Parietal lobe (tissue), 2 donors: ENCODE measurements at places on chromosomes 13 and 19. TPM values are rescaled to one million over a fixed set of nuclear protein-coding genes. Genes with fewer than 3 reads are reported as not detected.

Gene LSM4
- 53.5 TPM for total RNA-seq

Gene CDC34
- total RNA-seq = 41.6 TPM

Gene NLRP11
- not detected for total RNA-seq

Gene CNFN
- not detected for total RNA-seq

Gene ZNF581
- 10.3 TPM for total RNA-seq

Gene ZNF93
- 33.2 TPM for total RNA-seq

Gene ZNF98
- 4.7 TPM for total RNA-seq

Gene PIN1
- 67.0 TPM for total RNA-seq

Gene ZNF562
- 85.1 TPM for total RNA-seq

Gene FGF22
- total RNA-seq = 0.63 TPM

Gene LRRC25
- total RNA-seq = 0.31 TPM

Gene C19orf18
- not detected for total RNA-seq

Gene SPTBN4
- total RNA-seq = 42.6 TPM

Gene ARHGAP33
- total RNA-seq = 123 TPM

Gene PABPC3
- total RNA-seq = 0.31 TPM

Gene TMEM38A
- 13.5 TPM for total RNA-seq

Gene C19orf33
- total RNA-seq = not detected

Gene RPS5
- 1,498 TPM for total RNA-seq

Gene GPR18
- total RNA-seq = not detected

Gene IRGC
- not detected for total RNA-seq

Gene PNMA8A
- total RNA-seq = 46.3 TPM

Gene HRC
- 0.31 TPM for total RNA-seq

Gene CEBPA
- 2.2 TPM for total RNA-seq

Gene MAP1S
- 41.3 TPM for total RNA-seq

Gene ZNF846
- total RNA-seq = 45.4 TPM

Gene CCDC61
- total RNA-seq = 4.4 TPM

Gene UGGT2
- total RNA-seq = 113 TPM

Gene NEK5
- total RNA-seq = 1.3 TPM

Gene MEDAG
- total RNA-seq = 0.31 TPM

Gene GPR4
- total RNA-seq = 0.31 TPM

Gene CGB2
- not detected for total RNA-seq

Gene CYP2A6
- total RNA-seq = not detected

Gene PODNL1
- not detected for total RNA-seq
